ENCODE measurements at places on chromosomes 7 and 10.

DNA sequence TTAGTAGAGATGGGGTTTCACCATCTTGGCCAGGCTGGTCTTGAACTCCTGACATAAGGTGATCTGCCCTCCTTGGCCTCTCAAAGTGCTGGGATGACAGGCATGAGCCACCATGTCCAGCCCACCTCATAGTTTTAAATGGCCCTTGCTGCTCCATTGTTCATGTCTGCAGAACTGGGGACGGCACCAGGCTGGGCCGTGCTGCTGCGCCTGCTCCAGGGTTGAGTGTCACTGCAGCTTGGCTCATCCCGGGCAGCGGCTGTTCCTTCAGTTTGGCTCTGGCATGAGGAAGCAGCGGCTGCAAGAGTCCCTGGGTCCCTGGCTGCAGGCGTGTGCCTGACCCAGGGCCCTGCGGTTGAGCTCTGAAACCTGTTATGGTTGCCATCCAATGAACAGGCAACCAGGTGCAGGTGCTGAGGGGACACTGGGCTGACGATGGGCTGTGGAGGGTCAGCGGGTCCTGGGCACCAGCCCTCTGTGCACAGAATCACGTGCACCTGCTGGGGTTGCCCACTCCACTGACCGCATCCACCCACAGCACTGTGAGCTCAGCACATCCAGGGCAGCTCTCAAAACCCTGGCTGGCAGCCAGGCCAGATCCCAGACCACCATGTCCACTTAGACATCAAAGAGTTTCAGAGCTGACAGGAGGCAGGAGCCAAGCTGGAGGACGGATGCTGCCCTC lies 70.2 kb upstream of the PPP2R2D start:
- no peak for DNase-seq

GRCh38 chr7:151342811-151343210 lies 1.2 kb downstream of the NUB1 start:
- no peak for DNase-seq

DNA sequence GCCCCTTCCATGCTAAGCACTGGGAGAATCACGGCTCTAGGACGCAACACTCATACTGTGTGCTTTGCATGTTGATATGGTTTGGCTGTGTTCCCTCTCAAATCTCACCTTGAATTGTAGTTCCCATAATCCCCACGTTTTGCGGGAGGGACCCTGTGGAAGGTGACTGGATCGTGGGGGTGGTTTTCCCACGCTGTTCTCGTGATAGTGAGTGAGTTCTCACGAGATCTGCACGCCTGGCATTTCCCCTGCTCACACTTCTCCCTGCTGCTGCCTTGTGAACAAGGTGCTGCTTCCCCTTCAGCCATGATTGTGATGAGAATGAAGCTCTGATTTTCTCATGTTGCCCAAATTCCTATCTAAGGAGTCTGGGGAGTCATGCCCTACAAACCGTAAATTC lies 53.0 kb upstream of the ADGRA1 start:
- no peak for DNase-seq

- no peak for DNase-seq
Measured at GRCh38 chr10:49282306-49282705, 16.7 kb upstream of the C10orf71 start.

DNA sequence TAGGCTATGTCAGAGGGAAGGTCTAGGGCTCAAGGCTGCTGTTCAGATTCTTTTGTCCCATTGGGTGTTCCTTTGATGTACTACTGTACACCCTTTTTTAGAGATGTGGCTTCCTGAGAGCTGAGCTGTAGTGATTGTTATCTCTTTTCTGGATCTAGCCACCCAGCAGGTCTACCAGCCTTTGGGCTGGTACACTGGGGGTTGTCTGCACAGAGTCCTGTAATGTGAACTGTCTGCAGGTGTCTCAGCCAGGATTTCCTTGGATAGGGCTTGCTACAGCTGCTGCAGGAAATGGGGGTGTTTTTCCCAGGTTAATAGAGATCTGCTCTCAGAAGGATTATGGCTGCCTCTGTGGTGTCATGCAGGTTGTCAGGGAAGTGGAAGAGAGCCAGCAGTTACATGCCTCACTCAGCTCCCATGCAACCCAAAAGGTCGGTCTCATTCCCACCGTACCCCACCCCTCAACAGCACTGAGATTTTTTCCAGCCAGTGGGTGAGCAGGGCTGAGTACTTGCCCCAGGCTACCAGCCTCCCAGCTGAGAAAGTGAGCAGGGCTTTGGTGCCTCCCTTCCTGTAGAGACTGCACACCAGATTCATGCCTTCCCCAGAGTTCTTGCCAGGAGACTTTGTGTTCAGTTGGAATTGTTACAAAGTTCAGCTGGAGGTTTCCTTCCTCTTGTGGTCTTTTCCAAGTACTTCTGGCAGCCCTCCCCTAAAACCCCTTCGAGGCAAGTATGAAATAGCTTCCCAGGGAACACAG lies 63.3 kb downstream of the ZNF107 start:
- no peak for DNase-seq

- no peak for DNase-seq
Measured at GRCh38 chr7:101636822-101637623, 7.9 kb upstream of the MYL10 start.

- no peak for DNase-seq
Measured at GRCh38 chr7:71349682-71350481, 217.9 kb downstream of the GALNT17 start.

GRCh38 chr7:131945313-131945911 lies 389.0 kb upstream of the PODXL start:
- DNase-seq = peak; percentile 5

GRCh38 chr7:74033372-74034311 lies 5.7 kb downstream of the ELN start:
- DNase-seq = no peak

- no peak for DNase-seq
Measured at GRCh38 chr10:122639801-122640200, 59.8 kb downstream of the C10orf120 start.

DNA sequence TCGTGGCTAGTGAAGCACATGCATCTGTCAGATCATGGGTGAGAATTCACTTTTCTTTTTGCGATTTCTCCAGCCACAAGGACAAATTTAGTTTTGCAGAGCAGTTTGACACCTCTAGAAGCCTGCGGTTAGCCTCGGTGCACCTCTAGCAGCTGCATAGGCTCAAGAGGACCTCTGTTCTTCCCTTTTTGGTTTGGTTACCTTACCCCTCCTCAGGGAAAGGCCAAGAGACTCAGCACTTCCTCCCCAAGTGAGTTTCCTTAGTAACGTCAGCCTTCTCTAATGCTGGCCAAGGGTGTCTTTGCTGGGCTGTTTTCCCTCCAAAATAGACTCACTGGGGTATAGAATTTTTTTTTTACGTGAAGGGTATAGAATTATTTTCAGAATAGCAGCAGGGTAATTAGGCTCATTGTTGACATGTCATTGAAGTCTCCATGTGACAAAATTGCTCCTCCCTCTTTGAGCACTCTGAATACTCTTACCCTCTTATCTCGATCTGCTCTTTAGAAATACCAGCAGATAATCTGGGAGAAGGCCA lies 97.8 kb downstream of the AUTS2 start:
- no peak for DNase-seq

GRCh38 chr10:29328983-29329382 lies 40.1 kb downstream of the LYZL1 start:
- no peak for DNase-seq

- DNase-seq = no peak
Measured at GRCh38 chr7:106034383-106034782, 71.3 kb downstream of the CDHR3 start.

DNA sequence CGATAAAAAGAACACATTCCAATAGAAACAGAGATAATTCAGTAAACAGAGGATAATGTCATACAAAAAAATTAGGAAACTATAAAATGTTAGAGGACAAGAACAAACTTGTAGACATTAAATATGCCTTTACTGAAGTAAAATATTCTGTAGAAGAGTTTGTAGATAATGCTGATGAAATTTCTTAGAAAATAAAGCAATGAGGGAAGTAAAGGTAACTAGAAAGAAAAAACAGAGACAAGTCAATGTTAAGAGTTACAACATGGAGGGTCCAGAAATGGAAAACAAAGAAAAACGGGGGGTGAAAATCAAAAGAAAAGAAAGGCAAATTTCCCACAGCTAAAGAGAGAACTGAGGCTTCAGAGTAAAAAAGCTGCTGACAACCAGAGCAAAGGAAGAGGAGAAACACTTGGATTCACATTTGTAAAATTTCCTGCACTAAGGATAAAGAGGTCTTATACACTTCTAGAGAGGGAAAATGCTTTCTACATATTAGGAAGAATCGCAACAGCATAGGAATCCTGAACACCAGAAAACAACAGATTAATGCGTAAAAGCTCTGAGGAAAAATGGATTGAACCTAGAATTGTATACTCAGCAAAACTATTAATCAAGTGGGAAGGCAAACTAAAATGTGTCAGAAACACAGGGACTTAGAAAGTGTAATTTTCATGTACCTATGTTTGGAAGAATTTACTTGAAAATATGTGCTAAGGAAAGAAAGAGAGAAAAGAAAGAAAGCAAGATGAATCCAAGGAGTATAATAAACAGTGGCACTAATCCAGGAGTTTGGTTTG lies 55.0 kb upstream of the AGR3 start:
- no peak for DNase-seq

GRCh38 chr10:48883701-48884100 lies 55.9 kb downstream of the LRRC18 start:
- no peak for DNase-seq

DNA sequence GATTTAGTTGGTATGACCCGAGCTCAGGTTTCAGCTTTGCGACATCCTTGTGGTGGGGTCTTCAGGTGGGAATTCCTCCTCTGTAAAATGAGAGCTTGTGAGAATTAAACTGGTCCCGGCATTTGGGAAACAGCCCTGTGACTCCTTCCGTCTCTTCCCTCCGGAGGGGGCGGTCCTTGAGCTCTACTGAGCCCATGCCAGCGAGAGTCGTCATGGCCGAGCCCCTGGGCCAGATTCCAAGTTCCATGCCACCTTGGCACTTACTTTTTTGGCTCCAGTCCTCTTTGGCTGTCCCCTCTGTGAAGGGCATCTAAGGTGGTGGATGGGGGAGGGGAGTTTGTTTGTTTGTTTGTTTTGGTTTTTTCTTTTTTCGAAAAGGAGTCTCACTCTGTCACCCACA lies 47.6 kb downstream of the GTF2IRD1 start:
- DNase-seq = no peak
